T-helper 9 cell (primary cell): ENCODE measurements at places on chromosomes 6 and 20.

GRCh38 chr6:83849610-83850009, 3.5 kb upstream of the RIPPLY2 start:
- DNase-seq = no peak

DNA sequence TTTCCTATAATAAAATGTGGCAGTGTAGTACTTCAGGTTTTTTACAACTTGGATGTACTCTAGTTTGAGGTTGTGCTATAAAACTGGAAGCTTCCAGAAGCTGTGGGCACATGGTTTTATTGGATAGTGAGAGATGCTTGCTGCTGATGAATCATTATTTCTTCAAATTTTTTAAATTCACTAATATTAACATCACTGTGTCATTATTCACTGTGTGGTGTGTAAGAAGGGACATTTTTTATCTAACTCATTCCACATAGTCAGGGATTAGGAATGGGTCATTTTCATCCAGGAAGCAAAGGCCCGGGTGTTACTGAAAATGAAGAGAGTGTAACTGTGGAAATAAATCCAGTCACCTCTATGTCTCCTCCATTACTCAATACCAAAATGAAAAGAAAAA, 421.0 kb downstream of the TENT5A start:
- no peak for DNase-seq

GRCh38 chr20:43746344-43747137, 19.7 kb upstream of the GTSF1L start:
- DNase-seq = no peak

DNA sequence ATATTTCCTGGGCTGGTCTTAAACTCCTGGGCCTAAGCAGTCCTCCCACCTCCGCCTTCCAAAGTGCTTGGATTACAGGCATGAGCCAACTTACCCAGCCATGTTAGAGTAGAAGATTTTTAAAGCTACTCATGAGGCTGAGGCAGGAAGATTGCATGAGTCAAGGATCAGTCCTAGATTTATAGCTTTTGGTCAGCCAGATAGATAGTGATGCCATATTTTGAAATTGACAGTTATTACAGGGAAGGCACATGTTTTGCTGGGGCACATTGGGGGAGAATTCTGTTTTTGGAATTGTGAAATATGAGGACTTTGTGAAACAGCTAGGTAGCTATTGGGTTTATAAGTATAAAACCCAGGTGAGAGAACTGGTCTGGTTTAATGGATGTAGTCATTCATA, 40.9 kb downstream of the DOP1A start:
- DNase-seq = no peak

DNA sequence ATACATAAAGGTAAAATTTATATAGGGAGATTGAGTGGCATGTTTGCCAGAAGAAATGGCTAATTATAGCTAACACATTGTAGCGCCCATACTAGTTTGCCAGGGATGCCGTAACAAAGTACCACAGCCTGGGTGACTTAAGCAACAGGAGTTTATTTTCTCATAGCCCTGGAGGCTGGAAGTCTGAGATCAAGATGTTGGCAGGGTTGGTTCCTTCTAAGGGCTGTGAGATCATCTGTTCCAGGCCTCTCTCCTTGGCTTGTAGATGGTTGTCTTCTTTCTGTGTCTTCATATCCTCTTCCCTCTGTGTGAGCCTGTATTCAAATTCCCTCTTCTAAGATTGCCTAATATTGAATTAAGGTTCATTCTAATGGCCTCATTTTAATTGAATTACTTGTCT, 417.5 kb upstream of the OPRM1 start:
- DNase-seq = no peak

GRCh38 chr6:150713487-150713886, 113.8 kb downstream of the PLEKHG1 start:
- DNase-seq = no peak

- no peak for DNase-seq
Observed at GRCh38 chr6:21664314-21665109, 71.0 kb downstream of the SOX4 start.

DNA sequence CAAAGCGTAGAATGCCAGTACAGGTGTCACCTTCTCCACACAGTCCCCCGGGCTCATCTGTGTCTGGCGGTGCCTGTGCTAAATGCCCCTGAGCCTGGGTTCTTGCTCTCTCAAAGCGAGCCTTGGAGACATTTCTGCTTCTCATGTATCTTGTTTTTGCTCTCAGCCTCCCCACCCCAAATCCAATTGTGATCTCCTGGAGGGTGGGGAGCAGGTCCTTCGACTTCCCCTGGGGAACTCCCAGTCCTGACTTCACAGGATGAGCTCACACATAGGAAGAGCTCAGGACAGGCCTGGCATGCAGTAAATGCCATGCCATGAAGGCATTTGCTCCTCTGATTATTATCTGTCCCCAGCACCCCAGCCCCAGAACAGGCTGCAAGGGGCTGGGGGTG, 58.1 kb downstream of the NOL4L start:
- DNase-seq = no peak

DNA sequence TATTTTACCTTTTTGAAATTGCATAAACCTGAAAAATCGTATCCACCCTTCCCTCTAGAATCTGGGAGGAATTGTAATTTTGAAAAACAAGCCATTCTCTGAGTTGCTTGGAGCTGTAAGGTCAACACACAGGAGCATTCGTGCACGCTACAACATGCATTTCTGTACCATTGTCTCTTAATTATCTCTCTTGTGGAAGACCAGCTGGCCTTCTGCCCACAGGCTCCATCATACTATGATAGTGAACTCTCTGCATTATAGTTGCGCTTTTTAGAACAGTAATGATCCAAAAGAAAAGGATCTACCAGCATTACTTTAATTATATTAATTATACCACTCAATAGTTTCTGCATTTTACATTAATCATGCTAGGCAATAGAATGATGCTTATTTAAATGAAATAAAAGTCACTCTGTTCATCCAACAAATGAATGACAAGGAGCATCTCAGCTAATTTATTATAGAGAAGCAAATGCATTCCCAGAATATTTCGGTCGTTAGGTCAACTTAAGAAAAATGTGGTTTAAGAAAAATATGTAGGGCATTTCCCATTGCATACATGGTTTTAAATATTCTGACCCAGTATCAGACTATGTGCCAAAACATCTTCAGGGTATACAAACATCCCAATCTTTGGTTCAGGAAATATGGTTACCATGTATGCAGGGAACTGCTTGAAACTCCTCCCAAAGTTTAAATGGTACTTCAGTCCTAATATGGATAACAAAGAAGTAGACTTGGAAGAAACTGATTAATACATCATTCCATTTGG, 263.5 kb downstream of the TFAP2A start:
- DNase-seq = no peak
